ENCODE measurements at places on chromosomes 12 and 14. TPM values are rescaled to one million over a fixed set of nuclear protein-coding genes. Genes with fewer than 3 reads are reported as not detected.

- DNase-seq = no peak
Measured at GRCh38 chr12:11825278-11825677, 175.8 kb downstream of the ETV6 start.

DNA sequence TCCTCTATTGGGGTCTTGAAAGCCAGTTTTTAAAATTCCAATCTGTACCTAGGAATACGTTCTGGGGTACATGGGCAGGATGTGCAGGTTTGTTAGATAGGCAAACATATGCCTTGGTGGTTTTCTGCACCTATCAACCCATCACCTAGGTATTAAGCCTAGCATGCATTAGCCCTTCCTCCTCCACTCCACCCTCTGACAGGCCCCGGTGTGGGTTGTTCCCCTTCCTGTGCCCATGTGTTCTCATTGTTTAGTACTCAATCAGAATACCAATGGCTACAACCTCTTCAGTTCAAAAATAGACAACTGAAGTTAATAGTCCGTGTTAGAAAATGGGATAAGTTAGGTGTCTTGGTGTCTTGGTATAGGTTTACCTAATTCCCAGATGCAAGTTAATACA, 3.4 kb downstream of the NTS start:
- DNase-seq = no peak

DNA sequence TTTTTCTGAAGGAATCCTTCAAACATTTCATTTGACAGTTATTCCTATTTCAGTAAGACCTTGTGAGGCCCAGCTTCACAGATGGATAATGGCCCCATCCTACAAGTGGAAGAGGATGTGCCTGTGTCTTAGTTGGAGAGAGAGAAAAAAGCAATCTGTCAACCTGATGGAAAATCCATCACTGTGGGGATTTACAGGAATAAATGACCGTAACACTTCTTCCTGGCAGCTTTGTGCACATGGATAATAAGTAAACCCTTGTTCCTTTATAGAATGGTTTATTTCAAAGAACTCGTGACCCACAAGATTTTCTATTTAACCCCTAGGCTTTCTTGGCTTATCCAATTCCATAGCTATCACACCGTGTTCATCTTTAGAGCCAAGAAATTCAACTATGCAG, 121.4 kb upstream of the PCED1B start:
- DNase-seq = no peak

- no peak for DNase-seq
Measured at GRCh38 chr14:68133856-68134255, 314.3 kb downstream of the RAD51B start.

DNA sequence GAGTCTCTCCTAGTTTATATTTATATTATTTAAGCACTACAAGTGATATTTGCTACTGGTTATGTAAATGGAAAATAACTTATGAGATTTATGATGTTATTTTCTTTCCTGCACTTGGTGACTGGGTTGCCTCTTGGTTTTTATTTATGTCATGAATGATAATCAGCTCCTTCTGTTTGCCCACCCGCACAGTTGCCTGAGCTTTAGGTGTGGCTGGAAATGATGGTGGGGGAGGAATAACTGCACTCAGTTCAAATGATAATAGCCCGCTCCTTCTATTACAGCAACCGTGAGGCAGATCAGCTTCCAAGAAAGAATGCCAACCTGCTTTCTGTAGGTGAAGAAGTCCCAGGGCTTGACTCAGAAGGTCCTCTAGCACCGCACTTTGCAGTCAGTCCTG, 190.2 kb upstream of the CAND1 start:
- DNase-seq = no peak

DNA sequence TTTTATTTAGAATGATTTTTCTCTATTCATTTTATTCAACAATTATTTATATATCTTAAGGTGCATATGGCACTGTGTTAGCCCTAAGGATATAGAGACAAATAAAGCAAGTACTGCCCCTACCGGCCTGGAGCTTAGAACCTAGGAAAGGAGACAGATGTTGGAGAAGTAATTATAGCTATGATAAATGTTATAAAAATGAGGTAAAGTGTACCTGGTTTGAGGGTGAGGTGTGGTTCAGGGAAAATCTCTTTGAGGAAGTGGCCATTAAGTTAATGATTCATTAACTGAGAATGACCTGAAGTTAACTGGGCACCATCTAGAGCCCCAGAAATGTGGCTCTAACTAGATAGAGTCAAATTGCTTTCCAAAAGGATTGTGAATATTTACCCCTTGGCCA, 31.9 kb downstream of the CDKL1 start:
- DNase-seq = no peak

- peak; percentile 14 for DNase-seq
Measured at GRCh38 chr12:1778911-1779310, 41.5 kb upstream of the LRTM2 start.

GRCh38 chr14:21163871-21164291, 8.0 kb upstream of the OR5AU1 start:
- DNase-seq = no peak

- DNase-seq = no peak
Measured at GRCh38 chr14:43418324-43418723, 1088.8 kb downstream of the FSCB start.

DNA sequence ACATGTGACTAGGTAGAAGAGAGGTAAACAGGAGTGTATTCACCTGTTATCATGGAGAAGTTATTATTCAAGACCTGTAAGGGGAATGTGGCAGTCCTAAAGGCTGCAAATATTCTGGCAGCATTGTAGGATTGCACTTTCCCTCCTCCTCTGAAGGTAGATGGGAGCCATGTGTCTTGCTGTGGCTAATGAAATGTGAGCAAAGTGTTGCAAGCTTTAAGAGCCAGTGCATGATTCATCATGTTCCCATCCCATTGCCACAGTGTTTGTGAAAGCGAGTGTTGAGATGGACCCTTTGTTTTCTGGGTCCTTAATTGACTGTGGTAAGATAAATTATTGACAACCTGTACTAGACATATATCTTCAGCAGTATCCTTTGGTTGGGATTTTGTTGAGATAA, 128.7 kb downstream of the RGS6 start:
- peak; percentile 80 for DNase-seq

DNA sequence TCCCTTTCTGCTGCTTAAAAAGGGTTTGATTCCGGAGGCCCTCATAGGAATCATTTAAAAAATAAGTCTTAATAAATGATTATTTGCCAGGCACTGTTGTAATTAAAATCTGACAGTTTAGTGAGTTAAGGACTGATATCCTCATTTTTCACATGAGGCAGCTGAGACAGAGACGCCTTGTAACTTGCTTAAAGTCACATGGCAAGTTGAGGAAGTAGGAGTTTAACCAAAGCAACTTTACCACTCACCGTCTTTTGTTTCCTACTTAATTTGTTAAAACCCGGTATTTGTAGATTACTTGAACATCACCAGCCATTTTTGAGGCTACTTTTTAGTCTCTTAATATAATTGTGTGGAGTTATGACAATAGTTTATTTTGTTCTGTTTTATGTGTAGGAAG, 2.4 kb downstream of the TIGAR start:
- DNase-seq = no peak

GRCh38 chr14:87725318-87725717, 267.7 kb downstream of the GALC start:
- no peak for DNase-seq

DNA sequence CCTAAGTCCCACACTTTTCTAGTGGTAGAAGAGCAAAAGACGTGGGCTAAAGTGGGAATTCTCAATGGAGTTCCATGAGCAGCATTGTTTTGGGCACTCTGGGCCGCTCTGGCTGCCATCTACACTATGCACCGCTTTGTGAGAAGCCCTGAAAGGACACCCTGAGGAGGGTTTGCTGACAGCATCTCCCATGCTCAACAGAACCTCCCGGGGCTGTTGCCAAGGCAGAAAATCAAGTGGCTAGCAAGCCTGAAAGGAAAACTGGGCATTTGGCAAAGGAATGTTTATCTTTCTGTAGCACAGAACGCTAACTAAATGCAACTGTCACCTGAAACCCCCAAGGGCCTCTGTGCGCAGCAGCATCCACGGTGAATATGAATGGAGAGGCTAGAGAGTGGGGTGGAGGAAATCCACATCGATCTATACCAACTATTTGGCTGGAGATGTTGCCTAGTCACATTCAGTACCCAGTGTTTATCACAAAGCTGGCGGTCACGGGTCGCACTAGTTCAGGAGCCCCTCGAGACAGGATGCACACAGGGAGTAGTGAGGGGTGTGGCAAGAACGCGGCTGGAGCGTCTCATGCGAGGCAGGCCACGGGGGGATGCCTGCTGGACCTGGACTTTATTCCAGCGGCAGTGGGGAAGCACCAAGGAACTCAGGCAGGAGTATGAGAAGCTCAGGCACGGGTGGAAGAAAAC, 14.2 kb downstream of the APPL2 start:
- no peak for DNase-seq

DNA sequence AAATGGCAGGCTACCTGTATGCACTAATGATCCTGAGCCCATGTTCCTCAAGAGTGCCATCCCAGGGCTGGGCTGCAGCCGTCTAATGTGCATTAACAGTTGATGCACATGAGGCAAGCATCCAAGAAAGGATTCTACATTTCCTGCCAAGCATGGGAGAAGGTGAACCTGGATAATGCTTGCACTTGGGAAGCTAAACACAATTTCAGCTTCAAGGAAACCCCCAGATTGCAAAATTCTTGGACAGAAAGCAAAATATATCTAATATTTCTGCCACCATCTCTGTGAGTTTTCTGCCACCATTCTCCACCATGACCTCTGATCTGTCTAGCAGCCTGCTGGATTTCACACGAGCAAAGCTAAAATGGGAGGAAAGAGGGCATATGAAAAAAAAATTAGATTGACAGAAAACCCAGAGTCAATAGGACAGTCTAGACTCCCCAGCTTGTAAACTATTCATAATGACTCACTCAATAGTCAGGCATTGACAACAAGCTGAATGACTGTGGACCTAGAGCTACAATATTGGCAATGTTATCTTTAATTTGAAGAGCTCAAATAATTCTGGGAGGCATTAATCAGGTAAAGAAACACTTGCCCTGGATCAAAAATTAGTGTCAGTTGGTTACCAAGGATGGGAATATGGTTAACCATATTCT, 91.9 kb upstream of the BCL2L14 start:
- peak; percentile 52 for DNase-seq

DNA sequence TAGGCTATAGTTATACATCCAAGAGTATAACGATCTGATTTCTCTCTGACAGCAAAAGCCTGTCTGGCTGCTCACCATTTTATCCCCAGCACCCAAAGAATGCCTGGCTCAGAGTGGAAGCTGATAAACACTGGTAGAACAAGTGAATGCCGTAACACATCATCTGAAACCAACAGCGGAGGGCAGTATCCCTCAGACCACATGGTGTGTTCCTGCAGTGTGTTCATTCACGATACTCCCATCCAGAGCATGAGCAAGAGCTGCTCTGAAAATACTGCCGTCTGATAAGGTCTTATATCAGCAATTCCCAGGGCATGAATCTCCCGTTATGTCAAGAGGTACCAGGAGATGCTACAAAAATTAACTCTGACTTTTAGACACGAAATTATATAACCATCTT, 95.9 kb downstream of the TTC7B start:
- DNase-seq = no peak

The GYS2 gene
- total RNA-seq = 0.29 TPM

The CD163L1 gene
- total RNA-seq = 3.5 TPM

The IL31 gene
- total RNA-seq = not detected

The LAG3 gene
- 0.58 TPM for total RNA-seq

The TCL1A gene
- not detected for total RNA-seq

The ACOT6 gene
- total RNA-seq = not detected

The PLEKHD1 gene
- total RNA-seq = 0.05 TPM
